ENCODE measurements at places on chromosomes 3 and 15.

DNA sequence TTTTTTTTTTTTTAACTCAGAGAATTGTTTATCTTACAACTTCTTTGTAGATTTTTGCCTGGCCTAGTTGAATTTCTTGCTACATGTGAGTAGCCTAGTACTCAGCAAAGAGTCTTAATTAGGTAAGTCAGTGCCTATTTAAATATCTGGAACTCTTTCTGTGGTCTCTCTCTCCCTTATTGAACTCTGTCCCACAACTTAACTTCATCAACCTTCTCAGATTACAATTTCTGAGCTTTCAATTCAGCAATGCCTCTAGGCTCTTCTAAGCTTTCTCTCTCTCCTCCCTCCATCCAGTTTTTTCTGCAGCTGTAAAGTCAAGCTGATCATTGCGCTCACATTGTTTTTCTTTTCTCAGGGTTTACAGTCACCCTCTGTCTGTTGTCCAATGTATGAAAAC lies 517.6 kb upstream of the ROBO1 start:
- no peaks in the 10 kb centered on the region for H3K4me1 ChIP-seq
- H3K27ac ChIP-seq, result no peak overlapping the region
- H3K36me3 ChIP-seq, result no peaks in the 10 kb centered on the region

DNA sequence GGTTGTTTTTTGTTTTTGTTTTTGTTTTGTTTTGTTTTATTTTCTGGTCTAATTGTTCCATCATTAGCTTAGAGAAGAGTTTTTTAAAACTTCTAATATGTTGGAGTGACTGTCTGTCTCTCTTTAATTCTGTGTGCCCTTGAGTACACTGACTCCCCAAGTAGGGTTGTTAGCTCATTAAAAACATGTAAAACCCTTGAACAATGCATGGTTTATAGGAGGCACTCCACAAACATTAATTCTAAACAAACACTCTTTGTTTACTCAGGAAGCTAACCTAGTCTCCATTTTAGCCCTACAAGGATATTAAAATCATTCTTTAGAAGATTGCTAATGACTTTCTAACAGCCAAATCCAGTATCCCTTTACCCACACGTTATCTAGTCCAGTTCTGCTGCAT lies 100.5 kb downstream of the CGGBP1 start:
- DNase-seq, result no peak
- no peaks in the 10 kb centered on the region for H3K27me3 ChIP-seq
- H3K27ac ChIP-seq, result no peak overlapping the region
- H3K36me3 ChIP-seq, result no peaks in the 10 kb centered on the region
- H3K4me1 ChIP-seq, result no peaks in the 10 kb centered on the region

GRCh38 chr3:24641628-24642027 lies 147.0 kb upstream of the THRB start:
- H3K27me3 ChIP-seq, result no peaks in the 10 kb centered on the region
- H3K4me3 ChIP-seq, result no peak overlapping the region
- H3K4me1 ChIP-seq, result no peaks in the 10 kb centered on the region
- H3K36me3 ChIP-seq, result no peaks in the 10 kb centered on the region
- H3K27ac ChIP-seq, result no peak overlapping the region

GRCh38 chr3:196916221-196916620 lies 26.1 kb downstream of the NCBP2 start:
- H3K36me3 ChIP-seq, result no peaks in the 10 kb centered on the region
- H3K4me1 ChIP-seq, result no peaks in the 10 kb centered on the region
- no peaks in the 10 kb centered on the region for H3K27me3 ChIP-seq
- no peak overlapping the region for H3K4me3 ChIP-seq
- H3K27ac ChIP-seq, result no peak overlapping the region
- DNase-seq, result no peak

GRCh38 chr3:28678086-28678485 lies 329.5 kb upstream of the AZI2 start:
- H3K27me3 ChIP-seq, result no peaks in the 10 kb centered on the region
- no peaks in the 10 kb centered on the region for H3K4me1 ChIP-seq
- no peak overlapping the region for H3K27ac ChIP-seq

DNA sequence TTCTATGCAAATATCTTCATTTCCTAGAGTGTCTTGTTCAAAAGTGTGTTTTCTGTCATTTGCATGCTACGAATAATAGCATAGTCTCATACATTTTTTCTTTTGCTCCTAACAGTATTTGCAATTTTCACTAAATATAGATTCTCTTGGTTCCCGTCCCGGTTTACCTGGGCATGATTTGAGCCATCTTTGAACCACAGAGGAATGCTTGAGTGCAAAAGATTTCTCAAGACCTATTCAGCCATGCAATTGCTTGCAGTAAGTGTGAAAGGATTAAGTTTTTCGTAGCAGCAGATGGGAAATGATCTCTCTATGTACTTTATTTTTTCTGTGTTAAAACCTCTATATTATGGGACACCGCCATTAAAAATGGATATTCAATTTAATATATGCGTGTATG lies 733.0 kb downstream of the ZPLD1 start:
- DNase-seq, result no peak
- H3K36me3 ChIP-seq, result no peaks in the 10 kb centered on the region

- no peaks in the 10 kb centered on the region for H3K36me3 ChIP-seq
- H3K4me3 ChIP-seq, result no peak overlapping the region
- no peaks in the 10 kb centered on the region for H3K27me3 ChIP-seq
- no peak for DNase-seq
Observed at GRCh38 chr3:63753567-63753966, 65.5 kb upstream of the C3orf49 start.

- H3K4me3 ChIP-seq, result no peak overlapping the region
- H3K4me1 ChIP-seq, result no peaks in the 10 kb centered on the region
Observed at GRCh38 chr3:10560060-10560861, 54.9 kb upstream of the ATP2B2 start.

- H3K4me3 ChIP-seq, result no peak overlapping the region
- no peaks in the 10 kb centered on the region for H3K36me3 ChIP-seq
- H3K27me3 ChIP-seq, result no peaks in the 10 kb centered on the region
- no peak for DNase-seq
- no peak overlapping the region for H3K27ac ChIP-seq
Observed at GRCh38 chr3:15831927-15832326, 34.1 kb upstream of the ANKRD28 start.

DNA sequence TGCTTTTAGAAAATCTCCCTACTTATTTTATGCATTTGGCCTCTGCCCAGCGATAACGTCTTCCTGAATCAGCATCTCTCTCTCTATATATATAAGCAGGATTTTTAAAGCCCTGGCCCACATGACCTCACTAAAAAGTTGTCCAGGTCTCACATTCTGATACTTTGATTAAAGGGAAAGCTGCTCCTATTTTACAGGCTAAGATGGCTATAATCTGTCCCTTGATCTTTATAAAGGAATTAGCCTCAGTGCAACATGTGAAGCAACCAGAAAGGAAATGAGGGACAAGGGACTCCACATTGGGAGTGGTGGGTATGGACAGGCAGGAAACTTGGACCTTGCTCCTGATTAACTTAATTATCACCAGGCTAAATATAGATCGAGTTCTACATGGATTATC lies 25.6 kb upstream of the MUC13 start:
- H3K4me3 ChIP-seq, result no peak overlapping the region
- no peak for DNase-seq
- H3K27ac ChIP-seq, result no peak overlapping the region
- no peaks in the 10 kb centered on the region for H3K27me3 ChIP-seq
- no peaks in the 10 kb centered on the region for H3K36me3 ChIP-seq

GRCh38 chr3:101936419-101937356 lies 87.4 kb downstream of the NFKBIZ start:
- H3K4me3 ChIP-seq, result peak overlapping the region; percentile 28
- H3K27me3 ChIP-seq, result peaks cover 17% of the 10 kb centered on the region
- no peaks in the 10 kb centered on the region for H3K36me3 ChIP-seq

DNA sequence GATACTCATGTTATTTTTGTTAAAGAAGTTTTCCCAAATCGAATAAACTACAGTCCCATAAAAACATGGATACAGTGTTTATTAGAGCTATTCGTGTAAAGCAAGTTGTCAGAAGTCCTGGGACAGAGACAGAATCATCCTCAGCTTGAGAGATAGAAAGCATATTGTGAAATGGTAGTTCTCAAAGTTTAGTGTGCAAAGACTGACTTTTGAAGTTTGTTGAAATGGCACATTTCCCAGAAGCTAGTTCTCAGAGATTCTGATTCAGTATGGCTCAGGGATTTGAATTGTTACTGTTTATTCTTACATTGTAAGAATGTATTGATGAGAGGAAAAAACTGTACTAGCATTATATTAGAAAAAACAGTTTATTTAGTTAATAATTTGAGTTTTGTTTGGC lies 22.1 kb downstream of the GABRR3 start:
- no peaks in the 10 kb centered on the region for H3K27me3 ChIP-seq
- H3K27ac ChIP-seq, result no peak overlapping the region
- peaks cover 22% of the 10 kb centered on the region for H3K4me1 ChIP-seq
- no peak for DNase-seq
- H3K36me3 ChIP-seq, result no peaks in the 10 kb centered on the region

DNA sequence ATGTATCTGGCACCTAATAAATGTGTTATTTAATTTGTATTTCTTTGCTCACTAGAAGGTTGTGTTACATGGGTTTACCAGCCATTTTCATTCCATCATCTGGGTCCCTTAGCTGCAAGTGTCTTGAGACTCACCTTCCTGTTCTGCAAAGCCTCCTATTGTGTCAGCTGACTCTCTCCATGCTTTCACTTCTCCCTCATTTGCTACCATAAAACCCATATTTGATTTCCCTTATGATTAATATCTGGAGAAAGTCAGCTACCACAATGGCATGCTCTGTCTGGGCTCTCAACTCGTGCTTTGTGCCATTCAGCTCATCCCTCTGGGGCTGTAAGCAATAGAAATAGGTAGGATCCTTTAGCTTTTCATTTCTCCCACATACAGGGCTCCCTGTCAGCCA lies 79.5 kb upstream of the EIF1B start:
- no peaks in the 10 kb centered on the region for H3K4me1 ChIP-seq
- no peaks in the 10 kb centered on the region for H3K27me3 ChIP-seq
- no peaks in the 10 kb centered on the region for H3K36me3 ChIP-seq
- no peak overlapping the region for H3K4me3 ChIP-seq

GRCh38 chr15:99511866-99512661 lies 53.7 kb upstream of the MEF2A start:
- no peaks in the 10 kb centered on the region for H3K4me1 ChIP-seq
- H3K36me3 ChIP-seq, result no peaks in the 10 kb centered on the region
- no peak for DNase-seq
- no peak overlapping the region for H3K27ac ChIP-seq

- no peaks in the 10 kb centered on the region for H3K36me3 ChIP-seq
- peak overlapping the region; percentile 100 for H3K27ac ChIP-seq
- peaks cover 10% of the 10 kb centered on the region for H3K4me1 ChIP-seq
Observed at GRCh38 chr3:52286777-52287110, 884 bp upstream of the GLYCTK start.

GRCh38 chr15:83170474-83171165 lies 37.0 kb downstream of the HDGFL3 start:
- no peak overlapping the region for H3K4me3 ChIP-seq
- 0 out of 2 replicates have a peak, but pooled peaks cover 5% of the 10 kb centered on the region for H3K4me1 ChIP-seq
- DNase-seq, result no peak
- H3K36me3 ChIP-seq, result no peaks in the 10 kb centered on the region

- H3K27ac ChIP-seq, result no peak overlapping the region
- no peaks in the 10 kb centered on the region for H3K36me3 ChIP-seq
- DNase-seq, result no peak
- no peaks in the 10 kb centered on the region for H3K27me3 ChIP-seq
- no peaks in the 10 kb centered on the region for H3K4me1 ChIP-seq
- H3K4me3 ChIP-seq, result no peak overlapping the region
Observed at GRCh38 chr3:158983216-158984099, 181.6 kb downstream of the MFSD1 start.

DNA sequence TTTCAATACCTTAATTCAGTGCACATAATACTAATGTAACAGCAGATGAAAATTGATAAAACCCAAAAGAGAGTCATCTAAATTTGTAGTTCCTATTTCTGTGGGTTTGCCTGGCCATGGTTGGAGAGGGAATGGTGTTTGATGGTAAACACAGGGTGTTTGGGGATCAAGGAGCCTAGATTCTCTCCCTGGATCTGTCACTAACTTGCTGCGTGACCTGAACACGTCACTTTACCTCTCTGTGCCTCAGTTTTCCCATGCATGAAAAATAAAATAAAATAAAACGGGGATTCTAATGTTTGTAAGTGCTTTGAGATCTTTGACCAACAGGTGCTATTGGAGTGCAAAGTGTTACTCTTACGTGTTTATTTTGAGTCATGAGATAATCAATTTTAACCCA lies 49.8 kb downstream of the GHSR start:
- H3K36me3 ChIP-seq, result no peaks in the 10 kb centered on the region
- H3K4me3 ChIP-seq, result no peak overlapping the region
- H3K4me1 ChIP-seq, result no peaks in the 10 kb centered on the region

DNA sequence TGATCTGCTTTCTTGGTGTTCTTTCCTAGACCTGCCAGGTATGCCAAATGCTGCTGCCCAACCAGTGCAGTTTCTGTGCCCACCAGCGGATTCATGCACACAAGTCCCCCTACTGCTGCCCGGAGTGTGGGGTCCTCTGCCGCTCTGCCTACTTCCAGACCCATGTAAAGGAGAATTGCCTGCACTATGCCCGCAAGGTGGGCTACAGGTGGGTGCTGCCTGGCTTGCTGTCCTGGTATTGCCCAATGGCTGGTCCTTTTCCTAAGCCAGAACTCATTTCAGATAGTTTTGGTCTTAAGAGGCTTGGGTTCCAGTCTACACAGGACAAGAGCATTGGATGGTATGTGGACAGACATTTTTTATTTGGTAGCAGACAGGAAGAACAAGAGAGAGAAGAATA lies 26.5 kb upstream of the ALPK3 start:
- H3K4me1 ChIP-seq, result peaks cover 18% of the 10 kb centered on the region
- DNase-seq, result no peak
- no peaks in the 10 kb centered on the region for H3K27me3 ChIP-seq
- H3K4me3 ChIP-seq, result no peak overlapping the region
- peaks cover 6% of the 10 kb centered on the region for H3K36me3 ChIP-seq

- H3K4me3 ChIP-seq, result no peak overlapping the region
- no peak overlapping the region for H3K27ac ChIP-seq
- no peaks in the 10 kb centered on the region for H3K4me1 ChIP-seq
- no peaks in the 10 kb centered on the region for H3K27me3 ChIP-seq
- no peaks in the 10 kb centered on the region for H3K36me3 ChIP-seq
Observed at GRCh38 chr3:18837137-18837755, 311.1 kb upstream of the KCNH8 start.

DNA sequence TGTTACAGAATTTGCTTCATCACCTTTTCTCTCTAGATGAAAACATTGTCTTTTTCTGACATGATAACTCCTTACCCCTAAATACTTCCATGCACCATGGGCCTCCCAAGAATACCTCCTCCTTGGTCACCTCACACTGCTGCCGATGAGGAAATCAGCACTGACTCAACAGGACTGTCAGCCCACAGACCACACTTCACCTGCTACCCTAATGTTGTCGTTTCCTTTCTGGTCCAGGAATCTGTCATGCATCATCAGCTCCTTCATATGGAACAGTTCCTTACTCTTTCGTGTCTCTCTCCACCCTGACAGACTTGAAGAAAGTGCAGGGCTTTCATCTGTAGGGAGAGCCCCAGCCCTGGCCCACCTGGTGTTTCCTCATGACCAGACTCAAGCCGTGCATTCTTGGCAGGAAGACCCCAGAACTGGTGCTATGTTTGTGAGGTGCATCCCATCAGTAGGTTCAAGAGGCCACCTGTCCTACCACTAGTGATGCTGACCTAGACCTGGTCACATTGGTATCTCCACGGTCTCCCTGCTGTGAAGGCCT lies 41.1 kb upstream of the PLXNA1 start:
- H3K4me3 ChIP-seq, result no peak overlapping the region
- no peaks in the 10 kb centered on the region for H3K36me3 ChIP-seq
- DNase-seq, result no peak
- H3K4me1 ChIP-seq, result peaks cover 6% of the 10 kb centered on the region

- H3K27ac ChIP-seq, result no peak overlapping the region
- peaks cover 5% of the 10 kb centered on the region for H3K4me1 ChIP-seq
- no peaks in the 10 kb centered on the region for H3K36me3 ChIP-seq
- H3K27me3 ChIP-seq, result peaks cover 19% of the 10 kb centered on the region
- peak; percentile 77 for DNase-seq
Observed at GRCh38 chr3:38651153-38651789, 1.8 kb upstream of the SCN5A start.

- no peak for DNase-seq
- no peaks in the 10 kb centered on the region for H3K4me1 ChIP-seq
- H3K27ac ChIP-seq, result no peak overlapping the region
Observed at GRCh38 chr3:53830944-53831343, 15.3 kb downstream of the CHDH start.

Data from MM.1S (cell line).